Gastrocnemius medialis (tissue), 4 donors: ENCODE measurements at places on chromosomes 11 and 22. TPM values are rescaled to one million over a fixed set of nuclear protein-coding genes. Genes with fewer than 3 reads are reported as not detected.

- no peaks in the 10 kb centered on the region for H3K36me3 ChIP-seq
- no peaks in the 10 kb centered on the region for H3K27me3 ChIP-seq
- no peak overlapping the region for H3K27ac ChIP-seq
- H3K4me1 ChIP-seq = peaks cover 33% of the 10 kb centered on the region
Measured at GRCh38 chr11:19672586-19673206, 39.9 kb upstream of the NAV2 start.

DNA sequence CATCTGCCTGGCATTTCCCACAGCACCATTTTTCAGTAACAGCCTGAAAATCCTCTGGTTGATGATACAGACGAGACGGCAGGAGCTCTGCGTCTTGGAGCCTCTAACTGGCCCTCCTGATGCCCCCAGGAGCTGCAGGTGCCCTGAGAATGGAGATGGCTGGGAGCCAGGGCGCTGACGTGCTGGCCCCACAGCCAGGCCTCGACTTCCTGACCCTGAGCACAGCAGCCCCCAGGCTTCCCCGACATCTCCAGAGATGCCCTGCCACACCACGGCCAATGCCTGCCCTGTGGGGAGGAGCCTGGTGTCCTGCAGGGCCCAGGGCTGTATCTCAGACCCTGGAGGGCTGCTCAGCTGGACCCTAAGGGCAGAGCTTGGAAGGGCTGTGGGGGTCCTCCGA is 21.5 kb downstream of the TOLLIP start:
- DNase-seq = no peak
- no peaks in the 10 kb centered on the region for H3K4me1 ChIP-seq
- no peaks in the 10 kb centered on the region for H3K27me3 ChIP-seq
- H3K4me3 ChIP-seq = no peak overlapping the region
- no peak overlapping the region for H3K27ac ChIP-seq
- H3K36me3 ChIP-seq = peaks cover 74% of the 10 kb centered on the region

- H3K27ac ChIP-seq = no peak overlapping the region
- H3K36me3 ChIP-seq = no peaks in the 10 kb centered on the region
- H3K4me1 ChIP-seq = no peaks in the 10 kb centered on the region
- no peak for DNase-seq
- H3K4me3 ChIP-seq = no peak overlapping the region
Measured at GRCh38 chr11:14449302-14449714, 50.3 kb downstream of the COPB1 start.

GRCh38 chr11:75668451-75669297 is at the start of gene MAP6:
MAP6 (minus strand) TSS chr11:75669038; CDS start chr11:75668369, 669 bp downstream.
- H3K4me3 ChIP-seq = peak within 1 kb of the TSS; percentile 28
- H3K27me3 ChIP-seq = peaks cover 55% of the 10 kb centered on the region
- peaks cover 9% of the 10 kb centered on the region for H3K4me1 ChIP-seq
- H3K27ac ChIP-seq = no peak within 1 kb of the TSS
- no peaks in the 10 kb centered on the region for H3K36me3 ChIP-seq

DNA sequence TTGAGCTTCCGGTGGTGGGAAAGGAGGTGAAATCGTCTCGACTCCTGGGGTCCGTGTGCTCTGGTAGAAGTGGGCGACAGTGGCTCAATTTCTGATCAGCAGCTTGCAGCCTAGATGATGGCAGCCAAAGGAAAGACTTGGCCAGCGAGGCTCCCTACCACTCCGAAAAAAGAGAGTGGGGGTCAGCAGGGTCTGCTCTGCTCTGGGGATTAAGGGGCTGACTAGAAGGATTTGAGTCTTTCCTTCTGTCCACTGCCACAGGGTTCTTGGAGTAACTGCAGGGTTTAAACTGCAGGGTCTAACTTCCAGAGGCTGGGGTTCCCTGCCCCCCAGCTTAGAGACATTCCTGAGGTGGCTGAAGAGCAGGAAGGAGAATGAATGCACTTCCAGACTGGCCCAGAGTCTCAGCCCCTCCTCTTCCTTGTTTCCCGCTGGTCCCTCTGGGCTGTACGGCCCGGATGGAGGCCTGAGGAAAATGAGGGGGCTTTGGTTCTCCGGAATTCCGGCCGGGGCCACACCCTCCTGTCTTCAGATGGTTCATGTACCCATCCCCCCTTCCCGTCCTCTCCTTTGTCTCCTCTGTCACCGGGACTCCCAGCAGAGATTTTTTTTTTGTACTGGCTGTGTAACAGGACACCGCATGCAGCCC is 907 bp downstream of the SERPINH1 start:
- H3K27me3 ChIP-seq = no peaks in the 10 kb centered on the region
- H3K4me1 ChIP-seq = peaks cover 66% of the 10 kb centered on the region
- peak overlapping the region; percentile 90 for H3K4me3 ChIP-seq

GRCh38 chr22:30908051-30908461 is 60.5 kb downstream of the MORC2 start:
- no peak for DNase-seq
- H3K4me1 ChIP-seq = no peaks in the 10 kb centered on the region
- no peaks in the 10 kb centered on the region for H3K27me3 ChIP-seq
- H3K27ac ChIP-seq = no peak overlapping the region
- H3K36me3 ChIP-seq = no peaks in the 10 kb centered on the region
- no peak overlapping the region for H3K4me3 ChIP-seq

- H3K4me3 ChIP-seq = no peak overlapping the region
- no peaks in the 10 kb centered on the region for H3K36me3 ChIP-seq
- no peak overlapping the region for H3K27ac ChIP-seq
- no peak for DNase-seq
- no peaks in the 10 kb centered on the region for H3K27me3 ChIP-seq
Measured at GRCh38 chr11:37988031-37988430, 1390.0 kb upstream of the RAG2 start.

DNA sequence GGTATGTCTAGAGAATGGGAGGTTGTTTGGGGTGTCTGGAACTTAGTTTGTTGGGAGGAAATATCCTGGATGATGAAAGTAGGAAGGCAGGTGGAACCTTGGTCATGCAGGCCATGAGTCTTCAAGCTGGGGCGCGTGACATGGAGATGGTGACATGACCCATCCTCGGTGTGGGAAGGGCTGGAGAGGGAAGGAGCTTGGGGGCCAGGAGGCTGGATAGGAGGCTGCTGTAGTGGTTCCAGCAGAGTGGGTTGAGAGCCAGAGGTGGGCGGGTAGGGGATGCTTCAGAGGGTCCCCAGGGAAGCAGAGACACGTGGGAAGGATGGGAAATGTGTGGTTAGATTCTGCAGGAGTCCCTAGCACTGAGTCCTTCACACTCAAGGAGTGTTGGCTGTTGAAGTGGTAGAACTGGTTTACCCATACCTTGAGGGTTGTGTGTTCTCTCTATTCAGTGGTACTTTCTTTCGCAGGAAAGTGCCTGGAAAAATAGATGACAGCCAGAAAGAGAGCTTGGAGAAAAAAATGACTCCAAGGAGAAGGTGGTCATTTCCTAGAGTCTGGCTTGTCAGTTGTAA is 56.8 kb downstream of the LDLRAD3 start:
- H3K27me3 ChIP-seq = no peaks in the 10 kb centered on the region
- no peak for DNase-seq
- no peaks in the 10 kb centered on the region for H3K36me3 ChIP-seq
- H3K27ac ChIP-seq = no peak overlapping the region

- DNase-seq = no peak
- no peaks in the 10 kb centered on the region for H3K27me3 ChIP-seq
- no peaks in the 10 kb centered on the region for H3K36me3 ChIP-seq
- H3K4me1 ChIP-seq = no peaks in the 10 kb centered on the region
- H3K4me3 ChIP-seq = no peak overlapping the region
- peak overlapping the region; percentile 59 for H3K27ac ChIP-seq
Measured at GRCh38 chr11:115707180-115707905, 203.1 kb upstream of the CADM1 start.

GRCh38 chr11:33652431-33652830 is 48.2 kb downstream of the C11orf91 start:
- no peak overlapping the region for H3K4me3 ChIP-seq
- H3K4me1 ChIP-seq = peaks cover 14% of the 10 kb centered on the region
- no peaks in the 10 kb centered on the region for H3K27me3 ChIP-seq
- H3K27ac ChIP-seq = peak overlapping the region; percentile 58
- no peak for DNase-seq

- H3K36me3 ChIP-seq = no peaks in the 10 kb centered on the region
- H3K27me3 ChIP-seq = no peaks in the 10 kb centered on the region
- H3K27ac ChIP-seq = no peak overlapping the region
- H3K4me3 ChIP-seq = no peak overlapping the region
- H3K4me1 ChIP-seq = peaks cover 30% of the 10 kb centered on the region
Measured at GRCh38 chr11:124886978-124887666, 10.5 kb downstream of the ROBO4 start.

GRCh38 chr11:27274854-27275395 is 88.1 kb downstream of the CCDC34 start:
- DNase-seq = no peak
- H3K27me3 ChIP-seq = no peaks in the 10 kb centered on the region
- no peaks in the 10 kb centered on the region for H3K4me1 ChIP-seq
- H3K4me3 ChIP-seq = no peak overlapping the region
- H3K27ac ChIP-seq = no peak overlapping the region
- H3K36me3 ChIP-seq = no peaks in the 10 kb centered on the region

GRCh38 chr11:12598330-12599256 is 75.6 kb upstream of the TEAD1 start:
- H3K36me3 ChIP-seq = no peaks in the 10 kb centered on the region
- H3K4me1 ChIP-seq = peaks cover 6% of the 10 kb centered on the region
- H3K4me3 ChIP-seq = no peak overlapping the region

DNA sequence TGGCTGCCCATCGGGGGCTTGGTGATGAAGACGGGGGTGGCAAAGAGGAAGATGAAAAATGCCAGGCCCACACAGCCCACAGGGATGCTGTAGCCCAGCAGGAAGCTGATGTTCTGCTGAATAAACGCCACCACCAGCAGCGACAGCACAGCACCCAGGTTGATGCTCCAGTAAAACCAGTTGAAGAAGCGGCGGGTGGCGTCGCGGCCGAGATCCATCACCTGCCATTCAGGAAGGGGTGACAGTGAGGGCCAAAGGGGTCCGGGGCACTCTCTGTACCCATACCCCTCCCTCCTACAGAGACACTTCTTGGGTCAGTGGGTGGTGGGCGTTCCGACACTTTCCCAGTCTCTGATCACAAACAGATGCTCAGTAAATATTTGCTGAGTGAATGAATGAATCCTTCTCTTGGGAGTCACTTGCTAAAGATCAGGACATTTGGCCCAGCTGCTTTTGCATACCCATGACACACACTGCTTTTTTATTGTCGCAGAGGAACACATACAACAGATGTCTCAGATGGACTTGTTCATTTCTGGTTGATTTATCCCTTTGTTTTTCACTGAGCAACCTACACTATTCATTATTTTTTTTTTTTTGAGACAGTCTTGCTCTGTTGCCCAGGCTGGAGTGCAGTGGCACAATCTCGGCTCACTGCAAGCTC is 5.2 kb downstream of the SLC15A3 start:
- H3K4me1 ChIP-seq = no peaks in the 10 kb centered on the region
- no peaks in the 10 kb centered on the region for H3K36me3 ChIP-seq
- no peak for DNase-seq
- peaks cover 7% of the 10 kb centered on the region for H3K27me3 ChIP-seq
- H3K4me3 ChIP-seq = no peak overlapping the region
- H3K27ac ChIP-seq = no peak overlapping the region

Gene TMEM80
- total RNA-seq = 10.6 TPM

Gene CDC42EP1
- 6.4 TPM for total RNA-seq

Gene MRGPRX4
- total RNA-seq = not detected

Gene OR51E2
- 0.24 TPM for total RNA-seq

Gene MPZL3
- 2.1 TPM for total RNA-seq

Gene CRYBA4
- not detected for total RNA-seq

Gene SYT9
- total RNA-seq = not detected

Gene RFPL3
- total RNA-seq = not detected

Gene FGF19
- total RNA-seq = not detected
